ENCODE measurements at places on chromosomes 1 and 21. TPM values are rescaled to one million over a fixed set of nuclear protein-coding genes. Genes with fewer than 3 reads are reported as not detected.

- no peak for DNase-seq
Measured at GRCh38 chr1:109781806-109782205, 18.1 kb upstream of the EPS8L3 start.

DNA sequence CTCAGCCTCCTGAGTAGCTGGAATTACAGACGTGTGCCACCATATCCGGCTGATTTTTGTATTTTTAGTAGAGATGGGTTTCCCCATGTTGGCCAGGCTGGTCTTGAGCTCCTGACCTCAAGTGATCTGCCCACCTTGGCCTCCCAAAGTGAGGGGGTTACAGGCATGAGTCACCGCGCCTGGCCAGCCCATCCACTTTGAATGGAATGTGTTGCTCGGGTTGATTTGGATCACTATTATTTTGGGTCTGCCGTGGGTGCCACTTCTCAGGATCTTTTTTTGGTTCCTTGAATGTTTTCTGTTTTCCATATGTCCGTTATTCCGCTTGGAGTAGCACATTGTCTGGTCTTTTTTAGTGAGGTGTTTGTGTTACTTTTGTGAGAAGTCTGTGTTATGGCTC, 17.0 kb downstream of the PCNT start:
- no peak for DNase-seq

- DNase-seq = no peak
Measured at GRCh38 chr1:244346972-244347618, 104.6 kb downstream of the ADSS2 start.

DNA sequence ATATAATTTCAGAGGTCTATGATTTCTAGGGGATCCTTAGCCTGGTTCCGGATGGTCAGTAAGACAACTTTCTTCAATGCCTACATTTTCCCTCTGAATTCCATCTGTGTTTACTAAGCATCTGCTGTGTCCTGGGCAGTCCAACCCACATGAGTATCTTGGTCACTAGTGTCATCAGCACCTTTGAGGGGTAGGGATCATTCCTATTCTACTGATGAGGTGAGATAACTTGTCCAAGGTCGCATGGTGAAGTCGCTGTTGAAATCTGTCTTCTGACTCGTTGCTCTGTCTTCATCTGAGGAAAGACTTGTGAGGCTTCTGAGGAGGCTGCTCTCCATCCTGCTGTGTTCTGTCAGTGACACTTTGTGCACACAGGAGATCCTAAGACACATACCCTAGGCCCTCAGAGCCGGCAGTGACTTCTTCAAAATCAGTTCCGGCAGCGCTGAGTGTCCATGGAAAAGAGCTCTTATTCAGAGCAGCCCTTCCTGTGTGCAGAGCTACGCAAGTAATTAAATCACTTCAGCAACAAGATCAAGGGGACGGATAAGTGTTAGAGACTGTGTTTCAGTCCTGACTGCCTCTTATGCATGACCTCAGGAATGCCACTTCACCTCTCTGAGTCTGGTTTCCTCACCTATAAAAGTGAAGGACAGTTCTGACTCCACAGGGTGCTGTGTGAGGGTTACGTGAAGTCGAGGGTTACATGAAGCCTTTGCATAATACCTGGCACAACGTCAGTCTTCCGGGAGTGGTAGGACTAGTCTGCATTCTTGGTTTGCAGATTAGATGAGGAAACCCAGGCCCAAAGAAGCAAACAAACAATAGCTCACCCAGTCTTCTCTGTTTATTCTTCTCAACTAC, 28.4 kb downstream of the AK2 start:
- DNase-seq = no peak

DNA sequence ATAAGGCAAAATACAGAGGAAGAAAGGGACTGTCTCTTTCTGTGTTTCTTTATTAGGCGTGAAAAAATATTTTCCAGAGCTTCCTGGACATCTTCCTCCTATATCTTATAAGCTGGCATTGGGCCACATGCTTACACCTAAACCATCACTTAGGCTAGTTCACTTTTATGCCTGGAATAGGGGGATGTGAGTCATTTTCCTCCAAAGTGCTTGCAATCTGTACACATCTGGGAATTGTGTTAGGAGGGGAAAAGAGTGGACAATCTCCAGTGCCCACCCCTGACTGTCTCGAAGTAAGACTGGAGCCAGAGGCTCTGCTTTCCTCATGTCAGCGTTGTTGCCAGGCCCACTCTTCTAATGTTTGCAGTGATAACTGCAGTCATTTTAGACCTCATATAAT, 29.9 kb downstream of the GIPC2 start:
- no peak for DNase-seq

DNA sequence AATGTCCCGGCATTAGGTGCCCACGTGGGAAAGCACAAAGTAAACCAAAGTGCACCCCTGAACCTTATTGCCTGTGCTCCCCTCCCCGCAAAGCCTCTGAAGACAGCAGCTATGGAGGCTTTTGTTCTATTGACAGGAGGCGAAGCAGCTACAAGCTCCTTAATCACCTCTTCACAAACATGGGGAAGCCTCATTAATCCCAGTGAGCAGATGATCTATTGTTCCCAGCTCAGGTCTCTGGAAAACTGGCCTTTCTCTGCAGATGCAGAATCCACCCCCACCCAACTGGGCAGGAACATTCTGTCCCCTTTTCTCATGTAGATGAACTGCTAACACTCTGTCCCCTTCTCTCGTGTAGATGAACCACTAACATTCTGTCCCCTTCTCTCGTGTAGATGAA, 190.5 kb upstream of the CSF3R start:
- DNase-seq = no peak

GRCh38 chr1:227742738-227743715, 7.8 kb downstream of the SNAP47 start:
- no peak for DNase-seq

GRCh38 chr1:83958704-83959103, 40.2 kb downstream of the TTLL7 start:
- no peak for DNase-seq

DNA sequence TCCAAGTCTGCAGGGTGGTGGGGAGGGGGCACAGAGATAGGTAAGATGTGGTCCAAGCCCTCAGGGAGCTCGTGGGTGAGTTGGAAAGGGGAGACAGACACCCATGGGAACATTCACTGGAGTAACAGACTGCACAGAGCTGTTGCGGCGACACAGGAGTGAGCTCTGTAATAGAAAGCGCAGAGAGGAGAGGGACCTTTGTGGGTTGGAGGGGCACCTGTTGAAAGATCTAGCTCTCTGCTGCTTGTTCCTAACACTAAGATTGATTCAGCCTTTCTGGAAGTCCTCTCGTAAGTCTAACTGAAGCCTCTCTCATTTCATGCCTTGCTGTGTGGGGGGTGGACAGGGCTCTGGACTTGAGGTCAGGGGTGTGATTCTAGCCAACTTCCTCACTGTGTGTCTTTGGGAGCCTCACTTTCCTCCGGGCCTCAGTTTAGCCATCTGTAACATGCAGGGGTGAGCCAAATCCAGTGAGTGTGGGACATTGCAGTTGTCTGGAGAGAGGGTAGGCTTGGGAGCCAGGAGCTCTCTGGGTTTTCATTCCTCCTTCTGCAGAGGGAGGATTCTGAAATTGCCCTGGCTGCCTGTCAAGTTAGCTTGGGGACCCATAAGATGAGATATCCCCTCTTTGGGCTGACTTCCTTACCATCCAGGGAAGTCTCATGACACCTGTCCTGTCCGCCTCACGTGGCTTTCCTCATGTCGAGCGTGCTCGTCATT, 2.0 kb upstream of the ACOT11 start:
- DNase-seq = no peak

DNA sequence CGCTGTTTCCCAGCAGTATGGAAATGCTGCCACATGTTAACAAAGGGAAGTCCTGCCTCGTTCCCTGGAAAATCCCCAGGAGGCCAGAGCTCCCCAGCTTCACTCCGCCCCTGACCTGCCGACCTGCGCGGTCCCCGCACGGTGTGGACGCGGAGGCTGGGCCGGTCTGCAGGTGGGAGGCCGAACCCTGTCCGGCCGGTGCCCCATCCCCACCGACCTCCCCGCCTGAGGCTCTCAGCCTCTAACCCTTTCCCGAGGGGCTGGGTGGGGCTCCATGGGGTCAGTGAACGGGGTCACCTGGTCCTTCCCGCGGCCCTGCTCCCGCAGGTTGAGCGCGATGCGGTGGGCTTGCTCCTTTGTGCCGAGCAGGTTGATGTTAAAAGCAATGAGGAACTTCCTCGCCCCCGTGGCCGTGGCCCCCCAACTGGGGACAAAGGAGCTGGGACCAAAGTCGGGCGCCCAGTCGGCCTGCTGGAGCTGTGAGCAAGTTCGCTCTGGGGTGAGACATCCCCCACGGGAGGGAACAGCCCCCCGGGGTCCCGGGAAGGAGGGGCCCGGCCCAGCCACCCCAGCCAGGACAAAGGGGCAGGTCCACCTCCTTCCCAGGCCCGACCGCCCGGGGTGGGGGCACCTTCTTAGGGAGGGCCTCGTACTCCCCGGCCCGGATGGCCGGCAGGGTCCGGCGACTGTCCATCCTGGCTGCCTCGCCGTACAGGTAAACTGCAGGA, 4.0 kb downstream of the FTCD start:
- no peak for DNase-seq

DNA sequence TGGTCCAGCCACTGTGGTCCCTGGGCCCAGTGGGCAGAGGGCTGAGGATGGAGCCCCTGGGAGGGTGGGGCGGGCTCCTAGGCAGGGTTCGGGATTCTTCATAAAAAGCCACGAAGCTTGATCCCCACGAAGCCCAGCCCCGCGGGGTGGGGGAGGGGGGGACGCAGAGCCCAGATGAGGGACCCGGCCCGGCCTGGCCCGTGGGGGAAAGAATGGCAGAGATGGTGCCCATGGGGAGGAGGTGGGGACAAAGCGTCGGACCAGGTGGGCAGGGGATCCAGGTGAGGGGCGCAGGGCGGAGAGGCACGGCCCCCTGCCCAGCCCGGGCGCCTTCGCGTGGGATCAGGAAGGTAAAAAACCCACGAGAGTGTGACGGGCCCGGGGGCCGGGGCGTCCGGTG, 6.0 kb upstream of the SMIM12 start:
- DNase-seq = no peak

Gene CBR3
- 0.41 TPM for total RNA-seq

Gene GORAB
- 10.5 TPM for total RNA-seq

Gene KDF1
- 11.0 TPM for total RNA-seq

Gene FGR
- 0.41 TPM for total RNA-seq

All from kidney epithelial cell (primary cell).